ENCODE measurements at places on chromosomes 3 and 15. TPM values are rescaled to one million over a fixed set of nuclear protein-coding genes. Genes with fewer than 3 reads are reported as not detected.
A peak's percentile ranks its signal among the peaks of the same experiment; 100 is the strongest.

DNA sequence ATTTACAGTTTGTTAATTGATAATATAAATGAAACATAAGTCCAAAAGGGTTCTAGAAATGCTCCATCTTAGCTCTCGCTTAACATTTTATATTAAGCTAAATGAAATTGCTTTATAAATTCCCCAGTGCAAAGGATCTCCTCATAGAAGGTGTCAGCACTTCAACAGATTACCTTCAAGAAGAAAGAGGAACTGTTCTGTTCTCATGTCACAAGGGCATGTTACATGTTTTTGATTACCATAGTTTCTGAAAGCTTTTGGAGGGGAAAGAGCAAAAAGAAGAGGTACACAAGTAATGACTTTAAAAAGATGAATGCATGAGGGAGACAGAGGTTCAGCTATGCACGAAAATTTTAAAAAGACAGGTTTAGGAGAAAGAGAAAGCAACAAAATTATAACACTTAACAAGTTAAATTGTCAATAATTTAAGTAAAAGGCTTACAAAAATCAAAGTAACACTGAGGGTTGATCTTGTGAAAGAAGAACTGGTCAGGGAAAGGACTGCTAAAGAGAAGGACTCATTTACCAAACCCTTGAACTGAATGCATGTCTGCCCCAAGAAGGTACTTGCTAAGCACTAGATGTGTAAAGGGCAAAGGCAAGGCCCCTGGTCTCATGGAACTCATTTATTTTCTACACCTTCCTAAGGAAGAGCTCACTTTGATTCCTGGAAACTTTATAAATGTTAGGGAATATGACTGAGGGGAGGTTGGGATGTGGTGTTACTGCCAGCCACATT, 45.1 kb downstream of the CCDC191 start:
- DNase-seq: no peak

- DNase-seq: no peak
Measured at GRCh38 chr3:158762701-158763100, 30.4 kb upstream of the RARRES1 start.

- DNase-seq: peak; percentile 60
Measured at GRCh38 chr3:128324911-128325592, 141.6 kb downstream of the DNAJB8 start.

Gene C3orf70
- total RNA-seq: 2.9 TPM

Data from mesenteric fat pad (tissue), 1 donor.